OCI-M1 (cell line): ENCODE measurements at places on chromosomes 4 and X.

GRCh38 chrX:56833626-56834025 is 104.6 kb downstream of the NBDY start:
- DNase-seq = no peak

- DNase-seq = no peak
Observed at GRCh38 chrX:24607616-24608015, 39.5 kb downstream of the PCYT1B start.

DNA sequence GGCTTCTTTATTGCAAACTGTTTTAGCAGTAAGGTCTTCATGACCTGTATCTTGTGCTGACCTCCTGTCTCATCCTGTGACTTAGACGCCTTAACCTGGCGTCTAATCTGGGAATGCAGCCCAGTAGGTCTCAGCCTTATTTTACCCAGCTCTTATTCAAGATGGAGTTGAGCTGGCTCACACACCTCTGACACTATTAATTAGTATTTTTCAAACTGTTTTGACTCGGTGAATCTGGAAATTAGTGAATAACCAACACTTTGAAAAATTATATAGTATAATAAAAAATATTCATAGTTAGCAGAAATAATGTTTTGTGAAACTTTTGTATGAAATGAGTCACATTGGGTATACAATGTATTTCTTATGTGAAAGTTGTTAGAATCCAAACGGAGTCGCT is 189.4 kb downstream of the PDGFRA start:
- DNase-seq = no peak

GRCh38 chrX:153900831-153901752 is 3.4 kb upstream of the AVPR2 start:
- peak; percentile 95 for DNase-seq

GRCh38 chr4:40185830-40186664 is 10.8 kb upstream of the RHOH start:
- no peak for DNase-seq

DNA sequence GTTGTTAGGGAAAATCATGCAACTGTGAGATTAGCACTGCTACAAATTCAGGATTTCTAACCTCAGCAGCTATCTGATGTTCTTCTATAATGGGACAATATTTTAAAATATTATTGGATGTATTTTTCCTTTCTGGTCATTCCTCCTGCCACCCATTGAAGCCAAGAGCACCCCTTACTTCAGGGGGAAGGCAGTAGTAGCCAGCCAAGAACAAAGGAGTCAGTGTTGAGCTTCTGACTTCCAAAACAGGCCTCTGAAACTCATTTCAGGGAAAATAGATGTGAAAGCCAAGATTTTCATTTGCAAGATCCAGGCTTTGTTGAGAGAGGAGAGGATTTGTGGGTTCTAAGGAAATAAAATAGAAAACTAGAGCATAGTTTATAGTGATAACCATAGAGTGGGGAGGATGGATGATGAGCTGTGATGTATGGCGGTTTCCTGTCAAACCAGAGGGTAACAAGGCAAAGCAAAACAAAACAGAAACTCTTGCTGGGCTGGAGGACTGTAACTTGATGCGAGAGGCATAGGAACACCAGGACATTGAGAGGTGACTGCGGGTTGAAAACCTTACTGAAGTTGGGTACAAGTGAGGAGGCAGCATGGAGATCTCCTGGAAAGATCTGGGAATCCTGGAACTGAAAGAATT is 173.7 kb upstream of the LEF1 start:
- DNase-seq = no peak

DNA sequence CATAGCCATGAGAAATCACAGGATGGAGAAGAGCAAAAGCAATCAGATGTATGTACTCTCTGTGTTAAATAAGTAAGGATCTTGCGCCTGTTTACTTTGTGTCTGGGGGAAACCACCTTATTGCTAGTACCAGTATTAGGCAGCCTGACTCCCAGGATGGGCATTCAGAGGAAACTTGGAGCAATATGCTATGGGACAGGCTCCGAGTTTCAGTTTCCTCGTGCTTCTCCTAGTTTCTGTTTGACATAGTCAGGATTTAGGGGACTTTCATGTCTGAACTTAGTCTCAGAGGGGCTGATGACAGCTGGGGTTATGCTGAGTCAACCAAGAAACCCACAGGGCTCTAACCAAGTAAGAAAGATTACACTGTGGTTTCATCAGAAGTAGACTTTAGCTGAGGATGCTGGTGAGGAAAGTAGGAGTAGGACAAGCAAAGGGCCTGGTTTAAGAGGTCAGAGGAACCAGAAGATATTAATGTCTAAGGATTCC is 13.5 kb downstream of the NSUN7 start:
- peak; percentile 93 for DNase-seq

- no peak for DNase-seq
Observed at GRCh38 chr4:11632025-11632424, 203.3 kb upstream of the HS3ST1 start.

DNA sequence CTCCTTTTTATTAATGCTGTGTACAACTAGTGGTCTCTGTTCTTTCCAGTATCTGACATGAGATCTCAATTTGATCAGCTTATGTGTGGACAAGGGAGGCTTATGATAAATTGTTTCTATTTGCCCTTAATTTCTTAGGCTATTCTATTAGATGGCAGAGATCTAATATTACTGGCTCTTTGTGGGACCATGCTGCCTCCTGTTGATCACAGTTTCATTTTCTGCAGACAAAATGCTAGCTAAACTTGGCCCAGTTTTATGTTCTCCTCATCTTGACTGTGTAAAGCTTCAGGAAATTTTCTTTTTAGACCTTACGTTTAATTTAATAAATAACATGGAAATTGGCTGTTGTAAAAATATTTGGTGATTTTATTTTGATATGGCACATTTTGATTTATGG is 627.1 kb upstream of the AADAT start:
- DNase-seq = no peak

DNA sequence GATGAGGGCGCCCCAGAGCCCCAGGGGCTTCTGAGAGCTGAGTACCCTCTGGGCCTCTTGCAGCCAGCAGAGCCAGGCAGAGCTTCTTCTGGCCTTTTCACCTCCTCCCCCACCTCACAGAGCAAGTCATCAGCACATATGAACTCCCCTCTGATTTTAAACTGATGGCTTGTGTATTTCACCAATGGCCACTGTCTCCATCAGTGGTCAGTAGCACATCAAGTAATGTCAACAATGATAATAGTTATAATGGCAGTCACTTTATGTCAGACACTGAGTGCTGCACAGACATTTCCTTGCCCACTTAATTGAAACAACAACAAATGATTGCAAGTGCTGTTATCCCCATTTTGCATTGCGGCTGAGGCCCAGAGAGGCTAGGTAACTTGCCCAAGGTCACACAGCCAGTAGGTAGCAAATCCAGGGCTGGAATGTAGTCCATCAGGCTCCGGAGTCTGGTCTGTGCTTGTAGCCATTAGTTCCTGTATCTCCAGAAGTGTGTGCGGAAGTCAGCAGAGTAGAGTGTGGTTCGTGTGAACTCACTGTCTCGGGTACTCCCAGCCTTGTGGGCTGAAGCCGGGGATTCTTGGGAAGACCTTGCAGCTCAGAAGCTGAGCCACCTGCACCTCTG is 3.0 kb downstream of the ATP2B3 start:
- DNase-seq = no peak

DNA sequence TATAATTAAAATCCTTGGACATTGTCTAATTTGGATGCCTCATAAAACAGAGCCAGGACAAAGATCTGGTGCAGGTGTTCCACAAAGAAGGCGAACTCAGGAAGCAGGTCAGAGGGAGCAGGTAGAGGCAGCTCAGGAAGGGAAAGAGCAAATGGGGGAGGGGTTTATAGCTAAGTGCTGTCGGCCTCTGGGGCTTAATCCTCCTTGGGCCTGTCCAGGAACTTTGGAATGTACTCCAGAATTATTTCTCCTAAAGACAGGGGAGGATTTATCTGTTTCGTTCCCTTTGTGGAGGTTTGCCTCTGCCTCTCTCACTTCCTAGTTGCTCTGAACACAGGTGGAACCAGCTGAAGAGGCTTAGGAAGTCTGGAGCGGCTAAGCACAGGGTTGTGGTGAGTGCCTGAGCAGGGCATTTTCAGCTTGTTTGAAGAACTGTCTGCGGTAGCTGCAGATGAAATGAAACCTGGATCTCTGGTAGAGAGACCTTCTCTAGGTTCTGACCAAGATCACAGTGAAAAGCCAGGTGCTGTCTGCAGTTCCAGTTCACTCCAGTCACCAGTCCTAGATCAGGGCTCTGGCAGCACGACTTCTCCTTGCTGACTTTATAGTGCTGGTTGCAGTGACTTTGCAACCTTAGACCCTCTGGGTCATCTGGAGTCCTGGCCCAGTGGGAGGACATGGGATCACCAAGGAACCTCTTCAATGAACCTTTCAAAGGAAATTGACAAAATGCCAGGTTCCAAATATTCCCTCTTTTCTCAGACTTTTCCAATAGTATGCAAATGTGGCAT is 519.2 kb downstream of the PCDH10 start:
- peak; percentile 17 for DNase-seq

DNA sequence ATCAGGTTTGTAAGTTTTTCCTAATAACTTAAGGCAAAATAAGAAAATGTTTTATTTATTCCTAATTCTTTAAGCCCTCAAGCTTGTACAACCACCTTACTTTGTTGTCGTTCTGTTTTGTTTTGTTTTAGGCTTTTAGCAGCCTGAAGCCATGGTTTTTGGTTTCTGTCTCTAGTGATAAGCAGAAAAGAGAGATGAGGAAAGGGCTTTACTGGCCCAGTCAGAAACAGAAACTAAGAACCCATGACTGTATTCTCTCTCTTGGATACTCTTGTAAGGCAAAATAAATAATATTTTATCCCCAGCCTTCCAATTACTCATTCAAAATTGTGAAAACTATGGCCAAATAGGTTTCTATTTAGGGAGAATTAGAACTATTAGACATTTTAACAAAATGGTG is 29.4 kb downstream of the TBC1D19 start:
- DNase-seq = peak; percentile 85

- DNase-seq = no peak
Observed at GRCh38 chrX:122546269-122546668, 637.8 kb upstream of the GRIA3 start.

- DNase-seq = no peak
Observed at GRCh38 chr4:129059028-129059427, 34.3 kb downstream of the SCLT1 start.

DNA sequence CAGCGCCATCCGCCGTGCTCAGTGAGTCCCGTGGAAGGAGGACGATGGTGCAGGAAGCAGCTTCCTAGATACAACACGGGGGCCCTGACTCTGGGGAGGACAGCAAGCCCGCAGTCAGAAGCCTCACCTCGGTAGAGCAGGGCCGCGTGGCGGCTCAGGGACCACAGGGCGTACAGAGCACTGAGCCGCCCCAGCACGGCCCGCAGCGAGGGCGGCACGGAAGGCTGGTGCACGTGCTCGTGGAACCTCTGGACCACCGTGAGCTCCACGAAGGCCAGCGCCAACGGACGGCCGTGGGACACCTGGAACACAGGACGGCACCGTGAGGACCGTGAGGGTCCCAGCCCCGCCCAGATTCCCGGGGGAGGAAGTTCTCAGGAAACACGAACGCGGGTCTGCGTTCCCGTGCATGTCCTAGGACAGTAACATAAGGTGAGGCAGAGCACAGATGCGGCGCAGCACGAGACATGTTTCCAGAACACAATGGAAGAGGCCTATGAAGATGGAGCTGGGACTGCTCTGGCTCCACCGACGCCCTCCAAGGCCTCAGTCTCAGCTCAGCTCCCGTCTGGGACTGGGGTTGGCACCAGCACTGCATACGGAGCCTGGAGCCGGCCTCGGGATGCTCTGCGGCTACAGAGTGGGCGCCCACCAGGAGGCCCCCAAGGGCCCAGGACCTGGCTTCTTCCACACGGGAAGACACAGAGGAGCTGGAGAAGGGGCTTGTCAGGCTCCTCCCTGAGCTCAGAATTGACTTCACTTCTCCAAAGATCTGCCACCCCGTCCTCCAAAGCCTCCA is 65.5 kb downstream of the ACOX3 start:
- no peak for DNase-seq

DNA sequence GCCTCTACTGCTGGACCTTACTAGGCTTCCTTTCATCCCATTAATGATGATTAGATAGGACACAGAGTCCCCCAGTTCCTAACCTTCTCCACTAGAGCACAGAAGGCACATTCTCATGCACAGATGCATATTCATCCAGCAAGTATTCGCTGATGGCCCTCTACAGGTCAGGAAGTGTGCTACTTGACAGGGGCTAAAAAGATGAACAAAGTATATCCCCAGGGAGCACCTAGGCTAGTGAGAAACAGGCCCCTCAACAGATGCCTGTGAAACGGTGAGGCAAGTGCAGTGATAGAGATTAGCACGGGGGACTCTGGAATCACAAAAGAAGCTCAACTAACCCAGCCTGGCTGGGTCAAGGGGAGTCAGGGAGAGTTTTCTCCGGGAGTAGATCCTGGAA is 95.8 kb downstream of the MGST2 start:
- DNase-seq = peak; percentile 49

- peak; percentile 7 for DNase-seq
Observed at GRCh38 chrX:142156567-142156966, 48.5 kb downstream of the MAGEC2 start.

- no peak for DNase-seq
Observed at GRCh38 chr4:25750874-25751273, 95.2 kb downstream of the SLC34A2 start.

- no peak for DNase-seq
Observed at GRCh38 chrX:106201502-106202178, 33.5 kb downstream of the PWWP3B start.

DNA sequence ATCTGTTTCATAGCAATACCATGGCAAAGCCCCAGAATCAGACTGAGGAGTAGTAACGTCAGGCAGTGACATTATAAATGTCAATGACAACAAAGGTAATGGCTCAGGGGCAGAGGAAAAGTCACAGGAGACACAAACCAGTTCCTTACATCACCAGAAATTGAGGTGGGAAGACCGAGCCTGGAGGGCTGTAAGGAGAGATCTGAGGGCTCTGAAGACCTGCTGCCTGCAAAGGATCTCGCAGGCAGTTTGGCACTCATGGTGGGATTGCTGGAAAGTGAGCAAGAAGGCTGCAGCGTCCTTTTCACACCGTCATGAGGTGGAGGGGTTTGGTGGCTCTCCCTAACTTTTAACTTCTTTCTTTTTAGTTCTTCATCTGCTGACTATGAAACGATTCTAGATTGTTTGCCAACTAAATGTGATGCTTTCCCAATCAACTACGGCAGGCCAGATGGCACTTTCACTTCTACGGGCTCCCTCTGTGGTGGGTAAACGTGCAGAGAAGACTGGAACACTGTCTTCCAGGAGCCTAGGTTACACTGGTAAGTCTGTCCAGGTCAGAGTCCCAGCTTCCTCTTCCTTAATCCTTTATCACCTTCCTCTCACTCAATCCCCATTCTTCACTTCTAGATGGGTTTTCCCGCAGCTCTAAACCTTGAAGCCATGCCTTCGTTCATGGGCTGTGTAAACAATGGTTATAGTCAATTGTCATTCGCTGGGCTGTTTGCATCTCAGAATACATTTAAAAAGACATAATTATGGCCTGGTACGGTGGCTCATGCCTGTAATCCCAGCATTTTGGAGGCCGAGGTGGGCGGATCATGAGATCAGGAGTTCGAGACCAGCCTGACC is 58.2 kb downstream of the TBC1D9 start:
- DNase-seq = no peak

GRCh38 chr4:144090744-144091143 is 49.8 kb downstream of the GYPA start:
- DNase-seq = no peak
